NK-92 treated with Interleukin-12 subunit alpha and Interleukin-12 subunit beta, amount 100 ng/mL, for 24 hours (cell line): ENCODE measurements at places on chromosomes 12 and 14.
A peak's percentile ranks its signal among the peaks of the same experiment; 100 is the strongest.

- no peak for DNase-seq
These were observed at the start of gene PLBD1 for GRCh38 chr12:14567351-14568162. Gene PLBD1 (minus strand): TSS chr12:14567883. CDS start chr12:14567696, 187 bp downstream.

DNA sequence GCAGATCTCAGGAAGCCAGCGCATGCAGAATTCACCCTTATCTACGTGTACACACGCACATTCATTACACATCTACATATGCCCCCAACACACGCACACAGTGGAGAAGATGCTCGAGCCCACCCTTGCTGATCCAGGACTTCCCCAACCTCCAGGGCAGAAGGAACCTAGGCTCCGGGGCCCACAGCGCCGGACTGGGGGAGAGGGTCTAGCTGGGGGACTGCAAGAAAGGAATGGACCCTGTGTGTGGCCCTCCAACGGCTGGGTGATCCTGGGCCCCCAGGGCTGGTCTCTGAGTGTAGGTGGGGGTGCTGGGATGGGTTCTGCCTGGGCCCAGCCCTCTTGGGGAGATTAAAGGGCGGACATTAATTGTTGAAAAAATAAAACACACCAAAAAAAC is 128.1 kb upstream of the C14orf180 start:
- DNase-seq = no peak

DNA sequence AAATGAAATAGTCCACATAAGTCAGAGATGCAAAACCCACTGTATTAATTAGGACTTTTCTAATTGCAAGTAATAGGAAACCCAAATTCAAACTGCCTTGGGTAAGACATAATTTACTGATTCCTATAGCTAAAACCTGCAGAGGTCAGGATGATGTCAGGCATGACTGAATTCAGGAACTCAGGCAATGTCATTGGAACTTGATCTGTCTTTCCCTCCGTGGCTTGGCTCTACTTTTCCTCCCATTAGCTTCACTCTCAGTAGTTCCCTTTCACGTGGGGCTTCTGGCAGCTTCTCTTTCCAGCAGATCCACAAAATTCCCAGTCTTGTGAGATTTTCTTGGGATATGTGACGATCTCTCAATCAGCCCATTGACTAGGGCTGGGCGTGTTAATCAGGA is 2.4 kb upstream of the JDP2 start:
- no peak for DNase-seq

- no peak for DNase-seq
These were observed 17.0 kb downstream of the C12orf75 start for GRCh38 chr12:105347499-105347898.

DNA sequence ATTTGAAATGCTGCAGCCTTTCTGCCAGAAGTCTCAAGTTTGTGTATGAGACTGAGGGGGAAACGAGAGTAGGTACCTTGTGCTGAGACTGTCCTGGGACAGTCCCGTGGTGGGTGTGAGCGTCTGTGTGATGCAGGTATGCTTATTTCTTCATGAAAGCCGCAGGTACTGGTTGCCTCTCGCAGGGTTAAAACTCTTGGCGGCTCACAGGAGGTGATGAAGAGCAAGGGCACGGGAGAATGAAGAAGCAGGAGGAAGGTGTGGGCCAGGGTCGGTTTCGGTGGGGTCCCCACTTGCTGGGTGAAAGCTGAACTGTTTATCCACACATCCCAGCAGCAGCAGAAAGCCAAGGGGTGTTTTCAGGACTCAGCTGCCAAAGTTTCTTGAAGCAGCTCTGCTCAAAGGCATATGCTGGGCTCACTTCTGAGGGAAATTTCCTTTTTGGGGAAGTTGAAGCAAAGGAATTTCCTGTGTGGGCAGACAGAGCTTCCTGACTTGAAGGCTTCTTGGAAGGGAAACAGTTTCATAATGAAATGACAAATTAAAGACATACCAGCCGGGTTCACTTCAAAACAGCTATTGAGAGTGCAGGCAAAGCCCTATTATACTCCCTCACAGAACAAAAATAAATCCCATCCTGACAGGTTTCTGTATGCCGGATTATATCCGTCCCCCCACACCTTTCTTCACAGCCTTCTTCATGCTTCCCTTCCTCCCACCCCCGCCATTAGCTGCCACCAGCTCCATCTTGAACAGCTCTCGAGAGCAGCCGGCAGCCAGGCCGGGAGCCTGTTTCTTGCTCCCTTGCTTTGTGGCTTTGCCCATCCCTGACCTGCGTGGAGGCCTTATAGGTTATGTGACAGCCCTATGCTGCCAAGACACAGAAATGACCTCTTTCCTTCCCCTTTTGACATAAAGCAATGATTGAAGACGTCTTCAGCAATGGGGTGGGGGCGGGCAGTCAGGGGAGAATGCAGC is 116.6 kb downstream of the ETV6 start:
- DNase-seq = no peak

DNA sequence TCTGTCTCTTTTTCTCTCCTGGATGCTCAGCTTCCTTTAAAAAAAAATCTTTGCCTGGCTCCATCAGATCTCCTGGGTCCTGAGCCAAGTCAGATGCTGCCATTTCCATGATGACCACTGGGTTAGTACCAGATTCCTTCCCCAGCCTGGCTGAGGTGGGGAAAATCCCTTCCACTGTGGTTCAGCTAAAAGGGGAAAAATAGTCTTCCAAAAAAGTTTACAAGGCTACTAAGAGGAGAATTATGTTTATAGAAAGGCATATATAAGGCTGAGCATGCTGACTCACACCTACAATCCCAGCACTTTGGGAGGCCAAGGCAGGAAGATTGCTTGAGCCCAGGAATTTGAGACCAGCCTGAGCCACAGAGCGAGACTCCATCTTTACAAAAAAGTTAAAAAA is 28.4 kb upstream of the GAS2L3 start:
- DNase-seq = no peak

GRCh38 chr14:33376510-33376909 is 437.8 kb downstream of the NPAS3 start:
- no peak for DNase-seq

- DNase-seq = no peak
These were observed 19.7 kb upstream of the TMCC3 start for GRCh38 chr12:94670075-94670474.

DNA sequence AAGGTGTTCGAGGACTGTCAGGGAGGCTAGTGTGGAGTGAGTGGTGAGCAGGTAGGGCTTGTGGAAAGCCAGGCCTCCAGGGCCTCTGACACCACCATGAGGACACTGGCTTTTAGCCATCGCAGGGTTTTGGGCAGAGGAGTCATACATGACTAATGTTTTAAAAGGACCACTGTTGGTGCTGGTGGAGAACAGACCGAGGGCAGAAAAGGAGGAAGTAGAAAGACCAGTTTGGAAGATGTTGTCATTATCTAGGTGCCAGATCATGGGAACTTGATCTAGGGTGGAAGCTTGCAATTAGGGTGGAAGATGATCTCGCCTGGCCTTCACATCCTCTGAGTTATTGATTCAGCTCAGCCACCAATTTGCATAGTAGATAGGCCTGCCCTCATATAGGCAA is 144.2 kb downstream of the C12orf75 start:
- DNase-seq = no peak

GRCh38 chr14:84707830-84708229 is 822.1 kb upstream of the FLRT2 start:
- no peak for DNase-seq

DNA sequence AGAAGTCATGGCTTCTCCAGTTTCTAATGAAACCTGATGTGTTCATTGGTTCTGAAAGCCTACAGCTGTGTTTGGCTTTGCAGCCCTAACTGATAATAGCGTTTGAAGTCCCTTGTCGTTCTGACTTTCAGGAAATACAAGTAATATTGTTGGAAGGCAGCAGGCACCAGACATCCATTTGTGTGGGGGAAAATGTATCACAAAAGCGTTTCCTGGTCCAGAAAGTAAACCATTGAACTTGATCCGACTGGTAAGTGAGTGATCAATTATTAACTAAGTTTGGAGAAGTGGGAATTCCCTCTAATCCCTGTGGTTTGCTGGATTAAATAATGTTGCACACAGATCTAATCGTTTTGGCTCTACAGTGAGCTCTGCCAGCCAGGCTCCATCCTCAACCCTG is 77.3 kb upstream of the LTA4H start:
- no peak for DNase-seq

GRCh38 chr12:57236925-57237595 is 7.5 kb downstream of the SHMT2 start:
- no peak for DNase-seq

DNA sequence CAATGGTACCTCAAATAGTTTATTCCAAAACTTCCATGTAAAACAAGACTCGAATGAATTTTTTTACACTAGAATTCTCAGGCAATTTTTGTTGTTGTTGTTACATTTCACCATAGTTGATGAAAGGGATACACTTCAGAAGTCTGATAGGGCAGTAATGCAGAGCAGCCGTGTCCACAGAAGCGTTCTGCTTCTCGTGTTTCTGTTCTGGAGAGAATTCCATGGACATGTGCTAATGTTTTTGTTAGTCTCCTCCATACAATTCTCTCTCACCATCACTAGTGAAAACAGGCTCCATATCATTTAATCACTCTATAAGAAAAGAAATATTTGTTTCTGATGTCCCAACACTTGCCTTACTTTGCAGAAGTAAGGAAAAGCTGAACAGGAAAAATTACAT is 606.1 kb downstream of the SLC16A7 start:
- no peak for DNase-seq

- no peak for DNase-seq
These were observed 795 bp downstream of the STAT6 start for GRCh38 chr12:57110104-57111030.

- DNase-seq = no peak
These were observed 1.1 kb downstream of the CCDC197 start for GRCh38 chr14:93997916-93998870.

- DNase-seq = no peak
These were observed 48.1 kb upstream of the SMCO2 start for GRCh38 chr12:27398466-27398865.

DNA sequence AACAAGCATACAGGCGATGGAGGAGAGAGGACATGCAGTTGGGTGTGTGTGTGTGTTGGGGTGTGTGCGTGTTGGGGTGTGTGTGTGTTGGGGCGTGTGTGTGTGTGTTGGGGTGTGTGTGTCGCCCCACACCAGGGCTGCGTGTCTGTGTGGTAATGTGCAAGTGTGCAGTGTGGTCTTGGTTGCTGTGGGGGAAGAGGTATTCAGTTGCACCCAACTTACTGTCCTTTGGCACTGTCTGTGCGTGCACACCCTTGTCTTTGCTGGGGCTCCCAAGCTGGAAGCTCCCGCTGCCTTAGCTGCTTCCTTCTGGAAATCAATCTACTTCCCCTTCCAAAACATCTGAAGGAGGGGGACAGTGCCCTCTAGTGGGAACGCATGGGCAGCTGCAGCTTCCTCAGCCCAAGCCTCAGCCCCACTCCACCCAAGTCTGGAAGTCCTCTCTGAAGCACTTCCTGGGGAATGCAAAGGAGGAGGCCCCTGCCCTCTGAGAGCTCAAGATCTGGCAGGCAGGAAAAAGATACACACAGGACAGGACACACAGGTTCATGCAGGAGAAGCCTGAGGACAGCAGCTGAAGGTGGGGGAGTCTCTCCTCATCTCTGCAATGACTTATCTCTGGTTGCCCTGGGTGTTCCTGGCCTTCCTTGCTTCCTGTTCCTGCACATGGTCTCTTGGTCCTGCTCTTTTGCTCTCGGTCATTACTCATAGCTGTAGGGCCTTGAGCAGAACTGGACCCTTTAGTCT is 13.1 kb downstream of the ASIC1 start:
- DNase-seq = peak; percentile 11

DNA sequence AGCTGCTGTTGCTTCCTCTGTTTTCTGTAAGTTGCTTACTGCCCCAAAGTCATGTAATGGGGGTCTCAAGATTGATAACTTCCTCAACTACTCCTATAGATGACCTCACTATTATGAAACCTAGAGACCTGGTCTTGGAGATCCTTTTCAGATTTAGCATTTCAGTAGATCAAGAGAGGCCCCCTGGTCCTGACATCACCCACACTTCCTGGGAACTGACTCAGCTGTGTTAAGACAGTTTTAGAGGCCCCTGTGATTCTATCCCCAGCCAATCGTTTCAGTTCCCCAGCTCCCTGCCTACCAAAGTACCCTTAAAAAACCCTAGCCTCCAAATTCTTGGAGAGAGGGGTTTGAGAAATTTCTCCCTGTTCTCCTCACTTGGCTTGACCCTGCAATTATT is 9.2 kb upstream of the ARG2 start:
- DNase-seq = no peak
